ENCODE measurements at places on chromosomes 7 and 10.

DNA sequence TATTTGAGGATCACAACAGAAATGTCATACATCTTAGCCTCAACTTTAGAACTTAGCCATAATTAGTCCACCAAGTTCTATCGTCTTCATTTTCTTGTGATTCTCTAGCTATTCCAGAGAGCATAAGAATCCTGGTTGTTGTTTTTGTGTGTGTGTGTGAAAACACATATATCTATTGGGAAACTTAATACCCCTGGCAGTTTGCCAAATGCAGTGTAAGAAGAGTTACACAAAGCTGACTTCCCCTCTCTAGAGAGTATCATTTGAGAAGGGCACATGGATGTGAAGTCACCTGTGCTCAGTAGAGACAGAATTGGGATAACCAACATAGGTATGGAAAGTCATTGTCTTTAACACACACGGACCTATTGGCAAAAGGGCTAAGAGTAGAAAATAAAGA, 19.3 kb downstream of the FOXI2 start:
- DNase-seq, result no peak

DNA sequence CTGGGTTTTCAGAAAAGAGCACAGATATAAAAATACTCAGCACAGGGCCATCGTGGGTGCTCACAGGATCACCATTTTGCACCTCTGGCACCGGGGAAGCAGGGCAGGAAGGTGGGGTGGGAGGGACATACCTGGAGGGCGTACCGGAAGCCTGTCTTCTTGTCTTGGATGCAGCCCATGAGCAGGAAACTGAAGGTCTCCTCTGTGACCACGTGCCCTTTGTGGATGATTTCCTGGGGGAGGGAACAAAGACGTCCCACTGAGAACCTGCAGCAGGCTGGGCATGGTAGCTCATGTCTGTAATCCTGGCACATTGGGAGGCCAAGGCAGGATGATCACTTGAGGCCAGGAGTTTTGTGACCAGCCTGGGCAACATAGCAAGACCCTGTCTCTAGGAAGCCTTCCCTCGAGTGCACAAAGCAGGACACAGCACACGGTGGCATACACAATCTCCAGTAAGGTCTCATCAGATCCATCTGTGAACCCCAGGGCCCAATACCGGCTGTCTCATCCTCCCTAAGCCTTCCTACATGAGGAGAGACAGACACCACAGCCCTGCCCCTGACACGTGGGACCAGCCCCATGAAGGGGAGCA, 9.5 kb downstream of the PTCD1 start:
- no peak for DNase-seq

DNA sequence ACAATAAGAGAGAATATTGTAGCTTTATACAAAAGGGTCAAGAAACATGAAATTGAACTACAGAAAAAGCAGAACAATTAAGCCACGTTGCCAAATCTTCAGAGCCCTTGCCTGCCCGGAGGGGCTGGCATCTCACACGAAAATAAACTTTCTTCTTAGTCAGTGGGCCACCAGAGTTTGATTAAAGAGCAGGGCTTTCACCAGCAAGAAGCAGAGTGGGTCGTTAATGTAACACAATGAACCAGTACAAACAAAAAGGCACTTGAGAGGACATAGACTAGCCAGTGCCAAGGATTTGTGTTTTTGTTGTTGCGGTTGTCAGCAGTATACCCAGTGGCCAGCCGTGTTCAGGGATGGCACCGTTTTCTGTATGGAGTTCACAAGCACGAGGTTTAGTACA, 155.4 kb downstream of the NRP1 start:
- DNase-seq, result no peak

DNA sequence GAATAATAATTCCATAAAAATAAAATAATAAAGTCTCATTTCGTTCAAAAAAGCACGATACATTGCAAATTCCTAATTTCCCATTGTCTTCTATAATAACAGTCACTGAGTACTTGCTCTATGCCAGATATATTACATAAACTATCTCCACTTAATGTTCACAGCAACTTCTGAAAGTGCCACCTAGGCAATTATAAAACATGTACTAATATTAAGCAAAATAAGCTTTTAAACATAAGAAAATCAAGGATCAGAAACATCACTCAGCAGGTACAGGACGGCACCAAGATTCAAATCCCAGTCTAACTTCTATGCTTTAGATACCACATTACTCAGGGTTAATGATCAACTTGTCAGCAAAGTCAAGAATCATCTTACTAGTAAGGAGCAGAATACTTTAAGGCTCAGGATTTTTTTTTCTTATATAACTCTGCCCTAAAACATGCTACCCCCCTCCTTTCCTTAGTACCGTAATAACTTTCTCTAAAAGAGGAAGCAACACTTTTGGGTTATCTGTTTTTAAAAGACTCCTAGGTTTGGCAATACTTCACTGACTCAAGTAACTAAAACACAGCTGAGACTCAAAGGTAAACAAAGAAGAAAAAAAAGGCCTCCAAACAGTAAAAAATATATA, 51.3 kb downstream of the USP6NL start:
- no peak for DNase-seq

DNA sequence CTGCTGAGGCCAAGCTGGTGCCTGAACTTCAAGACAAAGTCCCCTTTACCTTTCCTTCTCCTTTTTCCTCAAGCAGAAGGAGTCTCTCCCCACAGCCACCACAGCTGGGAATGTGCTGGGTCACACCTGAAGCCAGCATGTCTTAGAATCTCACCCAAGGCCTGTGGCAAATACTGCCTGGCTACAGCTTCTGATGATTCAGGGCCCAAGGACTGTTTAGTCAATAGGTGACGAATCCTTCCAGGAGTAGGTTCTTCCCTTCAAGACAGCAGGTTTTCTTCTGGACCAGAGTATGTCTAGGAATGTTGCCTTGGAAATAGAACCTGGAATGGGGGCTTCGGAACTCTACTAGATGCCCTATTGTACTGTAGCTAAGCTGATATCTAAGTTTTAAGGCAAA, 374.6 kb downstream of the KIF20B start:
- DNase-seq, result no peak

- DNase-seq, result no peak
Observed at GRCh38 chr10:5996696-5997095, 19.4 kb upstream of the IL15RA start.

- no peak for DNase-seq
Observed at GRCh38 chr7:2326951-2327350, 12.7 kb upstream of the SNX8 start.

GRCh38 chr10:58998924-58999713, 177.3 kb upstream of the PHYHIPL start:
- DNase-seq, result no peak

- DNase-seq, result no peak
Observed at GRCh38 chr10:28790146-28790545, 112.8 kb downstream of the BAMBI start.

DNA sequence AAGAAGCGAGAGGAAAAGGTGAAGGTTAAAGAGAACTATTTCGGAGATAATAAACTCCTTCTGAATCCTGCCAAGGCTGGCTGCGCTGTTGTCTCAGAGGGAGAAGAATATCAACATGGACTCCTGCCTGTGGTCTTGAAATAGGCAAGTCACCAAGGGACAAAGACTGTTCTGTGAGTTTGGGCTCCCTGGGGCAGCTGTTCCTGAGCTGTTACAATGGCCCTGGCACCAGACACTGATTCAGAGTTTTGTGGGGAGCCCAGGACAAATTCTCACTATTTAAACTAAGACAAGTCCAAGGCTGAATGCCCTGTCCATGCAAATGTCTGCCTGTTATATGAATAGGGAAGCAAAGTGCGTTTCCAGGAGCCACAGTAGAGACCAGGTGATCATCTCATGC, 81.4 kb downstream of the PRPF18 start:
- DNase-seq, result no peak

- no peak for DNase-seq
Observed at GRCh38 chr10:97048649-97049427, 136.9 kb downstream of the SLIT1 start.

DNA sequence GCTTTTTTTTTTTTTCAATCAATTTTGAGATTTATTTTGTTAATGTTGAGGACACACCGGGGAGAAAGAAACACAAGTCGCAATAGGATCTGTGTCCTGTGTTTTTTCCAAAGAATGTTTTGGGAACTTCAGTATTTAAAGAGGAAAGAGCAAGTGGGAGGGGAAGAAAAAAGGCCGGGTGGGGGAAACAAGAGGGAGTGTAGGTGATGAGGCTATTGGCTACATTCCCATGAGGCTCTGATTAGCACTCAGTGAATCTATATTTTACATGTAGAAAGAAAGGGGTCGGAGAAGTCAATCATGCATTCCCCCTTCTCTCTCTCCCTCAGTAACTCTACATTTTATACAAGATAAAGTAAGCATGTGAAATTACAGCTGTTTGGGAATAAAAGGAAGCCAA, 4.1 kb downstream of the ZNF680 start:
- no peak for DNase-seq

- DNase-seq, result no peak
Observed at GRCh38 chr7:88492153-88492552, 185.5 kb upstream of the STEAP4 start.

- DNase-seq, result no peak
Observed at GRCh38 chr10:122847782-122848604, 2.3 kb upstream of the CUZD1 start.

DNA sequence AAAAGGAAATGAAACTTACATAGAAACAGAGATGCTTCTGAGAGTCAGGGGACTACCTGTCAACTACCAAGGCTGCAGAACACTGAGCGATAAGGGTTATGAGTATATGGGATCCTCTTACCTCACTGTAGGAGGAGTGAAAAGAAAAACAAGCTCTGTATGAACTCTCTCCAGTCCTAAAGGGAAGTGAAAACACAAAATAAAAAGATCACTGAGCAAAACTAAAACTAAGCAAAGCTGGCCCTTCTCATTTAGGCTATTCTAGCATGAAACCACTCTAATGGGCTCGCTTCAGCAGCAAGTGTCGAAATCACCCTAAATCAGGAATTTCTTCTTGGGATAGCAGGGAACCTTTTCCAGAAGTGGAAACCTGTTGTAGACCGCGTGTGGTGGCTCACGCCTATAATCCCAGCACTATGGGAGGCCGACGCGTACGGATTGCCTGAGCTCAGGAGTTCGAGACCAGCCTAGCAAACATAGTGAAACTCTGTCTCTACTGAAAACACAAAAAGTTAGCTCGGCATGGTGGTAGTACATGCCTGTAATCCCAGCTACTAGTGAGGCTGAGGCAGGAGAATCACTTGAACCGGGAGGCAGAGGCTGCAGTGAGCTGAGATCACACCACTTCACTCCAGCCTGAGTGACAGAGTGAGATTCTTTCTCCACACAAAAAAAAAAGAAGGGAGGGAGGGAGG, 27.0 kb downstream of the DCLRE1C start:
- DNase-seq, result no peak

GRCh38 chr7:16634271-16634738, 11.2 kb downstream of the ANKMY2 start:
- no peak for DNase-seq

DNA sequence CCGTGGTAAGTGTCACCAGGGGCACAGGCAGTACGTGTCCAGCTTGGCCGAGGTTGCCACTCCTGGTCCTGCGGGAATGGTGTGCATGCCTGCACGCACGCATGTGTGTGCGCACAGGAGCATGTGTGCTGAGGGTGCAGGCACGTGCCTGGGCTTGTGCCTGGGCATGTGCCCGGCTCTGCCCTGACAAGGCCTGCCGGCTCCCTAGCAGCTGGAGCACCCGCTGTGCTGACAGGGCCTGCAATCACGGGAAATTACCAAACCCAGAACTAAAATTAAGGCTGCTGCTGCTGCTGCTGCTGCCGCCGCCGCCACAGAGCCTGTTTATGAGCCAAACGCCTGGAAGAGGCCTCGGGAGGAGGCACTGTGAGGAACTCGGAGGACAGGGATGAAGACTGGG, 28.7 kb downstream of the GHRHR start:
- no peak for DNase-seq

DNA sequence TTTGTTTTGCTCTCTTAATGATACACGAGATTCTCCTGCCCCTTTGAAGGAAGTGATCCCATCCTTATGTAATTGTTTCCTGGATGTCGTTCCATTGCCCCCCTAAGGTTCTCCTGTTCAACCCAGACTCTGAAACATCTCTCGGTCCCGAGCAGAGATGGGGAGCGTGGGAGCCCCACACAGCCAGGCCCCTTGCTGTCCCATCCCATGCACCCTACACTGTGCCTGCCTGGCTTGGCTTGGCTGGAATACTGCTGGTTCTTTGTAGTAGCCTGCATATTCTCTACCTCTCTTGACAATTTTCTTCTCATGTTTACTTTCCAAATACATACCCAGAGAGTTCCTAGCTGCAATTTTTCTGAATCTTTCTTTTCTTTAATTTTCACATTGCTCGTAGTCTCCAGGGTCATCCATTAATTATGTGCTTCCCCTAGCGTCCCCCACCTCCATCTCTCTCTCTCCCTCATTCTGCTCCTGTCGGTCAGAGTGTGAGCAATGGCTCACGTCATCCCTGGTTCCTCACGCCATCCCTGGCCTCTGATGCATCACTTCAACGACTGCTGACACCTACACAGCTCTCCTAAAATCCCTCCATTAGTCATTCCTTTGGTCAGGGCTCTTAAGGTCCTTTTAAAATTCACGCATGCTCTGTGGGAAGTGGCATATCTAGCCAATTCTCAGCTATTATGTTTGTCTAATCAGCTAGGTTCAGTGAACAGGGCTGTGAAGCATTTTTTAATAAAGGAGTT, 32.5 kb upstream of the GPR158 start:
- DNase-seq, result no peak

- no peak for DNase-seq
Observed at GRCh38 chr10:99435986-99436638, 5.7 kb upstream of the GOT1 start.

DNA sequence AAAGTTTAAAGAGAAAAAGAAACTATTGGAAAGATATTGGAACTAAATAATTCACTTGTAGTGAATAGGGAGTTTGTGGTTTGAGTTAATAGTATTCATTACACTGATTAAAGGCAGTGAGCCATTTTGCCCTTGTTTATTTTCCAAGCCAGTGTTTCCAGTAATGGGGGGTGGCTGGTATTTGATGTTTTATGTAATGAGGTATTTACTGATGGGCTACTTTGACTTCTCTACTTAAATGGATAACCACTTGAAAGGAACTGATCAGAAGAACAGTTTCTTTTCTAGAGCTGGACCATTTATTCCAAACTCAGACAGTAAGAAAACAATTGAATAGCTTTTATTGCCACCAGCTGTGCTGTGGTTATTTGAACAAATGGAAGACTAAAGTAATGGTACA, 227.0 kb upstream of the HDAC9 start:
- DNase-seq, result no peak

DNA sequence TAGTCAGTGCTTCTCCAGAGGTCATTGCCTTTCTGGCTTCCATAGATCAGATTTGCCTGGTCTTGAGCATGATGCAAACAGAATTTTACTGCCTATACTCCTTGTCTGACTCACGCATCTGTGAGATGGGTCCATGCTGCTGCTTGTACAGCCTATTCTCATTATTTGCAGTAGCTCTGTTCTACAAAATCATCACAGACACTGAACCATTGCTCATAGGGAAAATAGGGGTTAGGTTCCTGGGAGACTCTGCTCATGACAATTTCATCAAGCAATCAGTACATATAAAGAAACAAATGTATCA, 7.4 kb upstream of the CREB3L2 start:
- DNase-seq, result no peak
